ENCODE measurements at places on chromosomes 13 and 19. TPM values are rescaled to one million over a fixed set of nuclear protein-coding genes. Genes with fewer than 3 reads are reported as not detected.

- peak; percentile 52 for DNase-seq
These were observed 5.3 kb downstream of the PRKACA start for GRCh38 chr19:14112051-14112808.

DNA sequence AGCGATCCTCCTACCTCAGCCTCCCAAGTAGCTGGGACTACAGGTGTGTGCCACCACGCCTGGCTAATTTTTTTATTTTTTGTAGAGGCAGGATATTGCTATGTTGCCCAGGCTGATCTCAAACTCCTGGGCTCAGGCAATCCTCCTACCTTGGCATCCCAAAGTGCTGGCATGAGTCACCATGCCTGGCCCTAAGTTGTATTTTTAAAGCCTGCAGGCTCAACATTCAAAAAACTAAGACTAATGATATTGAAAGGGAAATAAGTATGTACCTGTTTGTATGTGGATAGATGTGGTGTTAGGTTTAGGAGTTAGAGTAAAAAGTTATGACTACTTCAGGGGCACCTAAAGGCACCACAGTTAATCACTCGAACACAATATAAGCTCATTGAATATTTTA is 5.4 kb upstream of the IPO5 start:
- no peak for DNase-seq

DNA sequence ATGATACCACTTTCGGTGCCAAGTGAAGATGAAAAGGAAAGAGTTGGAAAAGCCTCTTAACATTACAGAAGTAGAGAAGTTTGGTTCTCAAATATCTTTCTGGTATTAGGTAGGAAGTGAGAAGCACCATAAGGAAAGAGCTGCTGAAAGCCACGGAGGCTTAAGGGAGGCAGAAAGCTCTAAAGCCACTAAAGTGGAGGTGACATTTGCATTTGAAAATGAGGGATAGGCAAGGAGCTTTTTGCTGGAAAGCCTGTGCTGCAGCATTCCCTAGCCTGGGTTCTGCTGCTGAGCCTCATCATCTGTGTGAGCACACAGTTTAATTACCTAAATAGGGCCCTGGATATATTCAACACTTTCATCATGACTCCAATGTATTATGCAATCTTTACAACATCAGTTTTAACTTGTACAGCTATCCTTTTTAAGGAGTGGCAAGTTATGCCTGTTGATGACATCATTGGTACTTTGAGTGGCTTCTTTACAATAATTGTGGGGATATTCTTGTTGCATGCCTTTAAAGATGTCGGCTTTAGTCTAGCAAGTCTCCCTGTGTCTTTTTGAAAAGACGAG is 315.4 kb downstream of the RBM26 start:
- no peak for DNase-seq

DNA sequence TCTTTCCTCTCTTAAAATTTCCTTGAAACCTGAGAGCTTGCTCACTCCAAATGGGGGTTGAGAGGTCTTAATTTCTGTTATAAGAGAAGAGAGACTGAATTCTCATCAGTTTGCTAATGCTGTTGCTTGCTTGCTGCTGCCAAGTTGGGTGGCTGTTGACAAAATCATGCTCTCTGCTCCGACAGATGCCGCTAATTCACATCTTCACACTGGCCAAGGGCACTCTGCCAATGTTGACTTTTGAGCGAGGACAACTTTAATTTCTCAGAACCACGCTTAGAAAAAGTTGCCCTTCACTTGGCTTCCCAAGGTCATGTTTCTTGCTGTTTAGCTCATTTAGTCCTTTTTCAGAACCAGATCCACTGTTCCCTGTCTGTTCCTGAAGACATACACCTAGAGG is 402.9 kb downstream of the HS6ST3 start:
- peak; percentile 7 for DNase-seq

DNA sequence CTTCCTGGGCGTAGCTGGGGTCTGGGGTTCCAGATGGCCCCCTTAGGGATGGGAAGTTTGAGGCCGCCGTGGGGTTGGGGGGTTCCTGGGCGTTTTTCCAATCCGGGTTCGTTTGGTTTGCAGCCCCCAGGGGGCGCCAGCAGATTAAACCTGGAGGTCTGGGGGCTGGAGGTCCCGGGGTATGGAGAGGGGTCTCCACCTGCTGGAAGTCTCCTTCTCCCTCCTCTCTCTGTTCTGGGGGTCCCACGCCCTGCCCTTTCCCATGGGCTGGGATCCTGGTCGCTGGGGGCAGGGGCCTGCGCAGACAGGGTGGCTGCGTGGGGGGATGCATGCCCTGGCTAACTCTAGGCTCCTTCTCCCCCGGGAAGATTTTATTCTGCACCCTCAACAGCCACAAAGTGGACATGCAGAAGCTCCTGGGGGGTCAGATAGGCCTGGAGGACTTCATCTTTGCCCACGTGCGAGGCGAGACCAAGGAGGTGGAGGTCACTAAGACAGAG is 899 bp downstream of the GIPC3 start:
- no peak for DNase-seq

GRCh38 chr13:37666036-37666435 is 67.5 kb upstream of the POSTN start:
- DNase-seq, result no peak

The C19orf67 gene
- total RNA-seq, result 0.18 TPM

The COX7A1 gene
- total RNA-seq, result 185 TPM

DNA sequence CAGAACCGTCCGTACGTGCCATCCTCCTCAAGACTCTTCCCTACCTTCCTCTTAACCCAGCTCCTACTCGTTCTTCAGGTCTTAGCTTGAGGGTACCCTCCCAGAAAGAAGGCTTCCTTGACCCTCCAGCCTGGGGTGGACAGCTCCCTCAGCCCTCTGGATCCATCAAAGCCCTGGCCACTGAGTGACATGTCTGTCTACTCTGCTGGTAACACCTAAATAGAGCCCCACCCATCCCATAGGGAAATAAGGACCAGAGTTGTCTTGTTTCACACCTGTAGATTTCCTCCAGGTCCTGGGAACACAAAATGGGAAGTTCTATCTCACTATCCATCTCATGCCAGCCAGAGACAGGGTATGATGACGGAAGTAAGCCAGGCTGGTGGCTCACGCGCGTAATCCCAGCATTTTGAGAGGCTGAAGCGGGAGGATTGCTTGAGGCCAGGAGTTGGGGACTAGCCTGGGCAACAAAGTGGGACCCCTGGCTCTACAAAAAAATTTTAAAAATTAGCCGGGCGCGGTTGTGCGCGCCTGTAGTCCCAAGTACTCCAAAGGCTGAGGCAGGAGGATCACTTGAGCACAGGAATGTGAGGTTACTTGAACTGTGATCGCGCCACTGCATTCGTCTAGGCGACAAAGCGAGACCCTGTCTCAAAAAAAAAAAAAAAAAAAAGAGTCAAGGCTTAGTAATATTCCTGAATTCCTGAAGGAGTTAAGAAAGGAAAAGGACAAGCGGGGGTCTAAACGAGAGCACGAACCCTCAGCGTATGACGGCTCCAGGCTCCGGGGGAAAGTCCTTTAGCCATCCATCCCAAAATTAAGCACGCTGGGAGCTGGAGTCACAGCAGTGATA is 566 bp upstream of the CCDC97 start:
- peak; percentile 47 for DNase-seq

DNA sequence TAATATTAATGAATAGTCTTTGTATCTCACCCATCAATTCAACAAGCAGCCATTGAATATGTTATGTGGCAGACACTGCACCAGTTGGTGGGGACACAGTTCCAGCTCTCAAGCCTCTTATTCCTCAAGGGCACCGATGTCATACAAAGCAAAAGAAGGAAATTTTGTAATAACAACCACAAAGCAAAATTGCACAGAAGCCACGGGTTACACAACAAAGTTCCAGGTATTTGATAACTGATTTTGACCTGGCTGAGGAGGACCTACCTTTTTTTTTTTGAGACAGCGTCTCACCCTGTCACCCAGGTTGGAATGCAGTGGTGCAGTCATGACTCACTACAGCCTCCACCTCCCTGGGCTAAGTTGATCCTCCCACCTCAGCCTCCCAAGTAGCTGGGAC is 266.7 kb downstream of the FOXO1 start:
- no peak for DNase-seq

- DNase-seq, result no peak
These were observed 79.2 kb upstream of the UQCRFS1 start for GRCh38 chr19:29292153-29292552.

The SLC6A16 gene
- total RNA-seq, result 0.49 TPM

- peak; percentile 6 for DNase-seq
These were observed 29.8 kb downstream of the DGKH start for GRCh38 chr13:42078128-42078808.

The SYNE4 gene
- 0.18 TPM for total RNA-seq

The CGB1 gene
- total RNA-seq, result not detected

The ZNF507 gene
- total RNA-seq, result 11.9 TPM

DNA sequence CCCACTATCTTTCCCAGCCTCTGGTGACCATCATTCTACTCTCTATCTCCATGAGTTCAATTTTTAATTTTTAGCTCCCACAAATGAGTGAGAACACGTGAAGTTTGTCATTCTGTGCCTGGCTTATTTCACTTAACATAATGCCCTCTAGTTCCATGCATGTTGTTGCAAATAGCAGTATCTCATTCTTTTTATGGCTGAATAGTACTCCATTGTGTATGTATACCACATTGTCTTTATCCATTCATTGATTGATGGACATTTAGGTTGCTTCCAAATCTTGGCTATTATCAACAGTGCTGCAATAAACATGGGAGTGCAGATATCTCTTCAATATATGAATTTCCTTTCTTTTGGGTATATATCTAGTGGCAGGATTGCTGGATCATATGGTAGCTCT is 22.9 kb upstream of the ZFP82 start:
- no peak for DNase-seq

DNA sequence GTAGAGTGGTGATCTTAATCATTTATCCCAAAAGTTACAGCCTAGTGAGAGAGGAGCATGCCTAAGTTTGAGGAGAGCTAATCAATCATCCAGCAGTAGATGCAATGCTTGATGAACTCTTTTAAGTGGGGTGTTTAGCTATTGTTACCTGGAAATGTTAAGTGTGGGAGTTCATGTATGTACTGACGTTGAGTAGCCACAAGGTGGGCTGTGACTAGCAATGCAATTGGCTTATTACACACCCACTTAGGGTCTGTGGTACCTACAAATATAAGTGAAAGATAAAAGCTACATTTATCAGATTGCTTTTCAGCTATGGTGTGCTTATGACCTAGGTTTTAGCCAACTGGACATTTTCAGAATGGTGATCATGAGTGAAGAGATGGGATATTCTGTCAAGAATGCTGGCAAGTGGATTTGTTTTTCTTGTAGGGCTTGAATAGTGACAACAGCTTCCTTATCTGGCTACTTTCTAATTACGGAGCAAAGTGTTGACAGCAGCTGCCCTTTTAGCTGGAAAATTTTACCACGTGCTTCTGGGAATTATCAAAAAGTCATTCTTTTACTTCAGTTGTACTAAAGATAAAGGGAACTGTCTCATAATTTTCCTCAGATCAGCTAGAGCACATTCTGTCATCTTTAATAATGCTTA is 170.6 kb downstream of the POSTN start:
- DNase-seq, result no peak

The ZNF99 gene
- 0.22 TPM for total RNA-seq

DNA sequence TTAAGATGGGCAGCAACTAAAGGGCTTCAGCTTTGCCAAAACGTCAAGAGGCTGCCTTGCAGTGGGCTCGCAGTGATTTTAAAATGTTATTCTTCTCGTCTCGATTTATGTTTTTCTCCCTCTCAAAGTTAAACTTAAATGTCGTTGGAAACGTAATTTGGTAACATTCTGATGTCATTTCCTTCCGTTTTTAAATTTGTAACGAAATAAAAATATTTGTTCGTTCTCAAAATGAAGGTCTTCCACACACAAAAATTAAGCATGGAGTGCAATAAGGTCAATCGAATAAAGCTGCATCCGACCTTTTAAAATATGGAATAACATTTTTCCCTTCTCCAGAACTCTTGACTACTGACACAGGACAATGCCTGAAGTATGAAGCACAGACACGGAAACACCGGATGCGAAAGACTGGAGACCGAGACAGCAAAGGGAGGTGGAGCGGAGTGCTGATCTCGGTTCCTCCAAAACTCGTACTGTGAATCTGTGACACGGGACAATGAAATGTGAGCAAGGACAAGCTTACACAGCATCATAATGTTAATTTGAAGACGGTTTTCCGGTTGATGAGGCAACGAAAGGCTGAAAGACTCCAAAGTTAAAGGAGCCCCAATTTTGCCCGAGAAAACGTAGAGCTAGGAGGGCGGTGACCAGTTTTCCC is 850 bp downstream of the MTMR6 start:
- peak; percentile 65 for DNase-seq

DNA sequence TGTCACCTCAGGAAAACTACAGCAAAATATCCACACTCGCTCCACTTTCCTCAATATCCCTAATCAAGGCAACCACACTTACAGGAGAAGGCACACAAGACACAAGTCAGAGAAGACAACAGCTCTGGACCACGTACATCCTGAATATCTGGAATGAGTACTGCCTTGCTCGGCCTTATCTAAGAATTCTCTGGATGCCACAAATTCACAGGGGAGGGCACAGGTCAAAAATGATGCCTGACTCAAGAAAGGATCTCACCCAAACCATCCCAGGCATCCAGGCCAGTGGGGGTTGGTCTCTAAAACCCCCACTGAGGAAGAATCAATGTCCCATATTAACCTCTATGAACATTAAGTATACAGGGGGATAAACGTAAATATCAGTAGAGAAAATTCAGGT is 29.9 kb downstream of the ATP7B start:
- DNase-seq, result no peak

The CXCL17 gene
- not detected for total RNA-seq

- DNase-seq, result no peak
These were observed 137.5 kb downstream of the SIPA1L3 start for GRCh38 chr19:38044267-38045111.

DNA sequence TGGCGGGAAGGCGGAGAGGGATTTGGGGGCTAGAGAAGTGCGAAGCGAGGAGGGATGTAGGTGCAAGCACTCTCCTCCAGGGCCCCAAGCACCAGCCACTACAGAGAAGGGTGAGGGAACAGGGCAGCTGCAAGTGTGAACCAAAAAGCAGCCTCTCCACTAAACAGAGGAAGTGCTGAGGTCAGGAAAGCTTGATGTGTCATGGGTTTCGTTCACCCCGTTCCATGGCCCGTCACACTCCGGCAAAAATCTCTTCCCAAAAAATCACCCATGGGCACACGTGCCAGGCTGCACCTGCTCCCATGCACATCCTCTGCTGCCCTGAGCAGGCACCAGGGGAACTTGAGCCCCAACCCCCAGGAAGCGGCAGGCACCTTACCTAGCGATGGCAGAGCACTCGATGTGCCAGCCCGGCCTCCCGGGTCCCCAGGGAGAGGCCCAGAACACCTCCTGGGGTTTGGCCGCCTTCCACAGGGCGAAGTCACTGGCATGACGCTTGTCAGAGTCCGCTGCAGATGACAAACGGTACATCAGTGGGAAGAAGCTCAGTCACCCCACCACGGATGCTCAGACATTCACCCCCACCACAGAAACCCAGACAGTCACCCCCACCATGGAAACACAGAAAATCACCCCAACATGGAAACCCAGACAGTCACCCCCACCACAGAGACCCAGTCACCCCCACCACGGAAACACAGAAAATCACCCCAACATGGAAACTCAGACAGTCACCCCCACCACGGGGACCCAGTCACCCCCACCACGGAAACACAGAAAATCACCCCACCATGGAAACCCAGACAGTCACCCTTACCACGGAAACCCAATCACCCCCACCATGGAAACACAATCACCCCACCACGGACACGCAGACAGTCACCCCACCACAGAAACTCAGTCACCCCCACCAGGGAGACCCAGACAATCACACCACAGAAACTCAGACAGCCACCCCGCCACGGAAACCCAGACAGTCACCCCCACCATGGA is 29.0 kb downstream of the CARS2 start:
- peak; percentile 53 for DNase-seq

The ZNF491 gene
- total RNA-seq, result 4.8 TPM

GRCh38 chr13:27130223-27130978 is 41.2 kb downstream of the USP12 start:
- DNase-seq, result no peak

The LILRB1 gene
- total RNA-seq, result 0.53 TPM

The CLEC17A gene
- total RNA-seq, result not detected

All from muscle of leg (tissue), 16 donors.